ENCODE measurements at places on chromosomes 2 and 18. TPM values are rescaled to one million over a fixed set of nuclear protein-coding genes. Genes with fewer than 3 reads are reported as not detected.

CNGA3 gene
- polyA plus RNA-seq: 0.30 TPM

NR4A2 gene
- polyA plus RNA-seq: 2.9 TPM

LRPPRC gene
- polyA plus RNA-seq: 23.3 TPM

SCN7A gene
- not detected for polyA plus RNA-seq

THAP4 gene
- polyA plus RNA-seq: 53.4 TPM

FZD7 gene
- 19.4 TPM for polyA plus RNA-seq

MLPH gene
- polyA plus RNA-seq: 14.9 TPM

- DNase-seq: no peak
Measured at GRCh38 chr2:109218087-109218791, 89.2 kb downstream of the SH3RF3 start.

DNA sequence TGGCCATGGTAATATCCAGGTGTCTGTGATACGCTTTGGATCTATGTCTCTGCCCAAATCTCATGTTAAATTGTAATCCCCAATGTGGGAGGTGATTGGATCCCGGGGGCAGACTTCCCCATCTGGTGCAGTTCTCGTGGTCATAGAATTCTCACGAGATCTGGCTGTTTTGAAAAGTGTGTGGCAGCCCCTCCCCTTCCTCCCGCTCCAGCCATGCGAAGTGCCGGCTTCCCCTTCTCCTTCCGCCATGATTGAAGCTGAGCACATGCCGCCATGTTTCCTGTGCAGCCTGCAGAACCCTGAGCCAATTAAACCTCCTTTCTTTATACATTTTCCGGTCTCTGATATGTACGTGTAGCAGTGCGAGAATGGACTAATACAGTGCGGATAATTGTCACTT lies 42.5 kb downstream of the GPC1 start:
- no peak for DNase-seq

- peak; percentile 94 for DNase-seq
Measured at GRCh38 chr18:3604498-3605408, 154.8 kb downstream of the TGIF1 start.

- DNase-seq: no peak
Measured at GRCh38 chr2:159177957-159178356, 108.5 kb downstream of the WDSUB1 start.

DNA sequence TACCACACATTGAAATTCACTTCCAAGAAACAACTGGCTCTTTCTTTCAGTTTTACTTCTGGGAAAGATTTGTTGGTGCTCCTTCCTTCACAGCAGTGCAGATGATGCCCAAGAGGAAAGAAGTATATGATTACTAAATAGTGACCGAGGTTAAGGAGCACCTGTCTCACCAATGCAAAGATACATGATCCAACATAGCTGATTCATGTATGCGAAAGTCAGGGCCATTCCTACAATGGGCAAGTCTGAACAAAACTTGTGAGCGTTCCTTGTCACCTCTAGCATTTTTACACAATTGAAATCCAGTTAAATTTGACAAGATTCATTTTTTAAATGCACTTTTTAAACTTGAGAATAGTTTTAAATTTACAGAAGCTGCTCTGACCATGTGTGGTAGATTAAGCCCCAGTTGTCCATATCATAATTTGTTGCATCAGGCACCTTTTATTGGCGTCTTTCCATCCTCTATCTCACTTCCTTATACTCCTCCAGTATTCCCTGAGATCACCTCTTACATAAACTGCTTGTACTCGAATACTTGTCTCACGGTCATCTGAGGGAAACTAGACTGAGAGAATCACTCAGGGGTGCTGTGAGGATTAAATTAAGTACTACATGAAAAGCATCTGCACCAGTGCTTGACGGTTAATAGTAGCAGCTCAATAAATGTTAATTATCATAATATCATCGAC lies 438.8 kb upstream of the CDH20 start:
- no peak for DNase-seq

DNA sequence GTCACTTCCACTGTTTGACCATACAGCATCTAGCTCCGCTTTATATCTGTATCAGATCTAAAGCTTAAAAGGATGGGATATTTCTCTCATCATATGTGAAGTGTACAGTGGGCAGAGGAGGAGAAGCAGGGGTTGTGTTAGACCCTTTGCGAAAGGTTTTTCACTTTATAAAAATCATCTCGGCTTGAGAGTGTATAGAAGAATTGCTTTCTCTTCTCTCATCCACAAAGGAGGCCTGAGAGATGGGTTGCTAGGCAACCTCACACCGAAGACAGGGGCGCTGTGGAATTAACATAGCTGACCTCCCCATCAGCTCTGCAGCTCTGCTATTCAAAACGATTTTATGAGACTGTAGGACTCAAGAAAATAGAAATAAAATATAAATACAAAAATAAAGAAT lies 70.2 kb upstream of the GALNT3 start:
- DNase-seq: no peak

DNA sequence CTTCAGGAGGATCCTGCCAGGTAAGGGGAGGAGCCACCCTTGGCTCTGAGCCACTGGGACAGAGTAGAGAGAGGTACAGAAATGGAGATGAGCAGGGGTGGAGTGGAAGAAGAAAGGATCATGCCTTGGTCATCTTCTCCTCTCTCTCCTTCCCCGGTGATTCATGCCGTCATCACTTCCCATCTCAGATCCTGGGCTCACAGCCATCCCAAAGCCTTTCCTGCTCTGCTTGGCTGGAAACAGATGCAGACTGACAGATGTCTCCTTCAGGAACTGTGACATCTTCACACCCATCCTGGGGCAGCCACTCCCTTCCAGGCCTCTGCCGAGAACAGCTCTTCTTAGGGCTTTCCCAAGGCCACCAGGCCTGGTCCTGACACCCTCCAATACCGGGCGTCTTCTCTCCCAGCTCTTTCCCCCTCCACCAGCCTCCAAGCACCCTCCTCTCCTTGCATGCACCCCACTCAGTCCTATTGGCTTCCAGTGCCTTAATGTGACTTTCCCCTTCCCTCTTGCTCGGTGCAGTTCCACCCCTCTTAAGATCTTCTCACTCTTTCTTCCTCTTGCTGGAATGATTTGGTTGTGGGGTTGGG lies 58.3 kb upstream of the TNP1 start:
- DNase-seq: peak; percentile 92

- DNase-seq: peak; percentile 98
Measured at GRCh38 chr2:29747786-29748470, 173.5 kb downstream of the ALK start.

- DNase-seq: no peak
Measured at GRCh38 chr2:100113990-100114433, 28.4 kb downstream of the AFF3 start.
